ENCODE measurements at places on chromosomes 12 and 14. TPM values are rescaled to one million over a fixed set of nuclear protein-coding genes. Genes with fewer than 3 reads are reported as not detected.

Gene FOXG1
- 5.5 TPM for total RNA-seq

Gene KRR1
- 43.1 TPM for total RNA-seq

- no peaks in the 10 kb centered on the region for H3K36me3 ChIP-seq
- H3K4me3 ChIP-seq, result no peak overlapping the region
- H3K4me1 ChIP-seq, result no peaks in the 10 kb centered on the region
- no peak overlapping the region for H3K27ac ChIP-seq
These were observed 8.7 kb downstream of the CLEC4E start for GRCh38 chr12:8532045-8532444.

Gene RHEBL1
- total RNA-seq, result not detected

- H3K27me3 ChIP-seq, result no peaks in the 10 kb centered on the region
- no peak for DNase-seq
- no peaks in the 10 kb centered on the region for H3K4me1 ChIP-seq
- no peaks in the 10 kb centered on the region for H3K36me3 ChIP-seq
- H3K27ac ChIP-seq, result no peak overlapping the region
- no peak overlapping the region for H3K4me3 ChIP-seq
These were observed 11.3 kb upstream of the EDDM3A start for GRCh38 chr14:20734430-20734806.

Data from psoas muscle (tissue), 8 donors.